D721Med (cell line): ENCODE measurements at places on chromosomes 5 and 9.
A peak's percentile ranks its signal among the peaks of the same experiment; 100 is the strongest.

DNA sequence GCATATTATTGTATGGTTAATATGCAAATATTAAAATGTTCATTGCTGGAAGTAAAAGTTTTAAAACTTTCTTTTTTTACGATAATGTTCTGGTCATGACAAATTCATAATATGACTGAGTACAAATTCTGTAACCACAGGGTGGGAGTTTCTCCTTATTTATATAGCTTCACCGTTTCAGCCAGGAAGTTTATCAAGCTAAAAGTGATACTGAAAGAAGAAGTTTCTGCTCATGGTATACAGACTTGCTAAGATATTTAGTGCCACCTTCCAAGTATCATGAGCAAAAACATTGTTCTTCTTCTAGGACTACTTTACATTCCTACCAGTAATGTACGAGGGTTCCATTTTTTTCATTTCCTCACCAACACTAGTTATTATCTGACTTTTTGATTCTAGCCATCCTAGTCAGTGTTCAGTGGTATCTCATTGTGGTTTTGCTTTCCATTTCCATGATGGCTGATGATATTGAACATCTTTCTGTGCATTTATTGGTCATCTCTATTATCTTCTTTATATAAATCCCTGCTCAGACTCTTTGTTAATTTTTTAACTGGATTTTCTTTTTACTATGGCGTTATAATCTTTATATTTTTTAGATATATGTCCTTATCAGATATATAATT, 94.2 kb upstream of the PRRC1 start:
- DNase-seq, result no peak

- no peak for DNase-seq
Observed at GRCh38 chr5:66518753-66519152, 77.4 kb upstream of the MAST4 start.

GRCh38 chr9:3018691-3019230, 174.9 kb upstream of the PUM3 start:
- DNase-seq, result no peak

DNA sequence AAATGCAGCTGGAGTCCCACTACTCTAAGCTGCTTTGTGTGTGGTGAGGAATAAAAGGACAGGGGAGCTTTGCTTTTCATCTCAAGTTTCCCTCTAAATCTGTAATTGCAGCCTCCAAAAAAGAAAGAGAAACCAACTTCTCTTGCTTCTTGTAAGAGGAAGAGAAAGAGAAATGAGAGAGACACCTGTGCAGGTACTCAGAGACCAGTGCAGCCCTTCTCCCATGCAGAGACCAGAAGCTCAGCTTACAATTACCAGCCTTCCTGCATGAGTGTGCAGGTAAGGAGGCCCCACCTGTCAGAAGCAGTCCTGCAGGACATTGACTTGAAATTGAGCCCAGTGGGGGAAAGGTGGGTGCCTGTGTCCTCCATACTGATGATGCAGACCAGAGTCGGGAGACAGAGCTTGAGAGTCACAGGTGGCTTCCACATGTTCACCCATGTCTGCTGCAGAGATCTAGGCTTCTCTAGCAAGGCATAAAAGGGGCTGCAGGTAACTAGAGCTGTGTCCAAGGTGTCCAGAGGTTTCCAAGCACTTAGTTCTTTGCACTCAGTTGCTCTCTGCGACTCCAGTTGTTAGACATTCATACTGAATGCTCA, 15.3 kb upstream of the MED10 start:
- DNase-seq, result no peak

DNA sequence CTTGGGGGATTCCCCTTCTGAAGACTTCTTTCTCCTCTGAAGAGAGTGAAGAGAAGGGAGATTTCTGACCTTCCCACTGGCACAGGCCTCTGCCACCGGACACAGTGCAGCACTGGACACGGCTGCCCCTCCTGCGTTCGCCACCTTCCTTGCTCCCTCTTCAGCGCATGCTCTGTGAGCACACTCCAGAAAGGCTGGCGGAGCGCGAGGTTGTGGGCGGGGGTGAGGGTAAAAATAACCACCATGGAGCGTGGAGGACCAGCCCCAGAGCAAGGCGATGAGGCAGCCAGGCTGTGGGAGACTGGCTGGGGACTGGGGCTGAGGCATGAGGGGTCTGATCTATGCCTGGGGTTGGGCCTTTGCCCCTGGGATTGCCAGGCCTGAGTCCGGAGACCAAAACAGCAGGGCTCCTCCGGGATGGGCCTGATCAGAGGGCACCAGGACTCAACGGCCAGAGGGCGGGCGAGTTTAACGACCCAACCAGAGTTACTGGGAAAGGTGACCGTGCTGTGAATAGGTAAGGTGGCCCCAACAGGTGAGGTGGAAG, 97.2 kb downstream of the ROR2 start:
- no peak for DNase-seq

DNA sequence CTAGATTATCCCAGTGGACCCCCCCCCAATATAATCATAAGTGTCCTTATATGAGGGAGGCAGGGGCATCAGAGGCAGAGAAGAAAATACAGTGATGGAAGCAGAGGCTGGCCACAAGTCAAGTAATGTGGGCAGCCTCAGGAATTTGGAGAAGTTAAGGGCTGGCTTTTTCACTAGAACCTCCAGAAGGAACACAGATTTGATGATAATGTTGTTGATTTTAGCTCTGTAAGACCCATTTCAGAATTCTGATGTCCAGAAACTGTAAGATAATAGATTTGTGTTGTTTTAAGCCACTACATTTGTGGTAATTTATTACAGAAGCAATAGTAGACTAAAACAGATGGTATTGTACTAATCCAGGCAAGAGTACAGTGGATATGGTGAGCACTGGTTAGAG, 36.3 kb upstream of the LRRTM2 start:
- DNase-seq, result no peak

DNA sequence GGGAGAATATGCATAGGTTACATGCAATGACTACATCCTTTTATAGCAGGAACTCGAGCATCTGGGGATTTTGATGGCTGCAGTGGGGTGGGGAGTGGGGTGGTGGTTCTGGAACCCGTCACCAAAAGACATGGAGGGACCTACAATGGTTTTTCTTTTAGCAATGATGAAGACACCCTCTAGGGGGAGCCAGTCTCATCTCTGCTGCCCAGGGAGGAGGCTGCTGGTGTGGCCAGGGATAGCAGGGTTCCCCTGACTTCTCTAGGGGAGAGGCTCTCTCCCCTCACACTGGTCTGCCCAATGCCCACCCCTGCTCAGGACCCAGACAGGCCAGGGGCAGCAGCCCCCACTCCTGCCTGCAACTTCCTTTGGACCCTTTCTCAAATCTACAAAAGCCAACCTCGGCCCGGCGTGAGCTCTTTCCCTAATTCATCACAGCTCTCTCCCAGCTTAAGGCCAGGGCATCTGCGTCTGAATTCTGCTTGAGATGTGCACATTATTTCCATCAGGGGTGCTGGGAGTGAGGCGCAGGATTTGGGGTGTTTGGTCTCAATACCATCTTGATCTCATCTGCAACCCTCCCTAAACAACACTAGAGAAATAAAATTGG, 73.6 kb upstream of the RETREG1 start:
- peak; percentile 60 for DNase-seq

DNA sequence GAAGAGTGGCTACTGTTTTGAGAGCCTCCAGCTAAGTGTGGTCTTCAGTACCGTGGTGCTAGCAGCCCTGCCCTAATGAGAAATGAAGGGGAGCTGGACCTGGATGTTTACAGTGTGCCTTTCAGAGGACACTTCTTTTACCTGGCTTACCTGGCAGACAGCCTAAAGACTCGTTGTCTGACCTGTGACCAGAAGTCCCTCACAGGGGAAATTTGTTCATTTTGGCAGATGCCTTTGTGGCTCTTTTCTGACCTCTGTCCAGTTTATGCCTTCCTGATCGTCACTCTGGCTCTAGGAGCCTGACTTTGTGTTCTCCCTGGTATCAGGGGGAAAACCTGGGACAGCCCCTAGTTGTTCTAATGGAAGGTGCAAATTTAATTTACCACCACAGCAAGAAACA, 475.1 kb downstream of the DMRTA1 start:
- no peak for DNase-seq

DNA sequence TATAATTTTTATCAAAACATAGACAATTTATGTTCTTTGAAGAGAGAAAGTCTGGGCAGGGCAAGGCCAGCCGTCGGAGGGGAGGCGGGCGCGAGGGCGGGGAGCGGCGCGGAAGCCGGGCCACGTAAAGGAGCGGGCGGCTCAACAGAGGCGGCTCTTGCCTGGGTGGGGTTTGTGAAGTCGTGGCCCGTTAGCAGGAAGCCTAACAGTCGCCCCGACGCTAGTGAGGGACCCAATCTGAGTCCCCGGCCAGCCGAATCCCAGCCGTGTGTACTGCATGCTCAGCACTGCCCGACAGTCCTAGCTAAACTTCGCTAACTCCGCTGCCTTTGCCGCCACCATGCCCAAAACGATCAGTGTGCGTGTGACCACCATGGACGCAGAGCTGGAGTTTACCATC, 1129.2 kb downstream of the CDH9 start:
- DNase-seq, result no peak

GRCh38 chr5:111572561-111572960, 60.2 kb upstream of the STARD4 start:
- no peak for DNase-seq

- no peak for DNase-seq
Observed at GRCh38 chr5:151451626-151452520, 4.5 kb downstream of the SLC36A1 start.

DNA sequence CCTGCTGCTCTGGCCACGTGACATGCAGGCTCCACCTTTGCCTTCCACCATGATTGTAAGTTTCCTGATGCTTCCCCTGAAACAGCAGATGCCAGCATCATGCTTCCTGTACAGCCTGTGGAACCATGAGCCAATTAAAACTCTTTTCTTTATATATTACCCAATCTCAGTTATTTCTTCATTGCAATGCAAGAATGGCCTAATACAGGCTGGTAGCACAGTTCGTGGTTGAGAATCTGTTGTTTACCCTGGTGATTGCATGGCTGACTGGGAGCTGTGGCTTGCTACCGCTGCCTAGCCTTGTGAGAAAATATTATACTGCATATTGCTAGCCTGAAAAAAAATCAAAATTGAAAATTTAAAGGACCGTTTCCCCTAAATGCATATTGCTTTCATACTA, 44.8 kb upstream of the PTPN3 start:
- DNase-seq, result no peak

GRCh38 chr9:94173632-94174031, 85.5 kb upstream of the ZNF169 start:
- DNase-seq, result no peak

DNA sequence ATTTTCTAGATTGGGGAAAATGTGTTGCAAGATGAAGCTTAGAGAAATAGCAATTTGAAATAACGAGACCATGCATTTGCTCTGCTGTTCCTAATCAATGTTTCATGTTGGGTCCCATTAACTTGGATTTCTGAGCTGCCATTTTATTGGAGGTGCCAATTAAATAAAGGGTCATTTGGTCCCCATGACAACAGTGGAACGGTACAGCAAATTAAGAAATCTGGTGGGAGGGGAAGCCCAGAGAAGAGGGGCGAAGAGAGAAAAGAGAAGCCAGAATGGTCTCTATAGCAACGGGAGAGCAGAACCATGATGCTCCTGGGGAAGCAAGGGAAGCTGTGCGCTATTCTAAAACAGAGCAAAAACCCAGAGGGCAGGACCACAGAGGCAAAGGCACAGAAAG, 120.2 kb downstream of the ENTREP1 start:
- DNase-seq, result no peak

GRCh38 chr5:143086908-143087637, 316.4 kb downstream of the NR3C1 start:
- DNase-seq, result no peak

DNA sequence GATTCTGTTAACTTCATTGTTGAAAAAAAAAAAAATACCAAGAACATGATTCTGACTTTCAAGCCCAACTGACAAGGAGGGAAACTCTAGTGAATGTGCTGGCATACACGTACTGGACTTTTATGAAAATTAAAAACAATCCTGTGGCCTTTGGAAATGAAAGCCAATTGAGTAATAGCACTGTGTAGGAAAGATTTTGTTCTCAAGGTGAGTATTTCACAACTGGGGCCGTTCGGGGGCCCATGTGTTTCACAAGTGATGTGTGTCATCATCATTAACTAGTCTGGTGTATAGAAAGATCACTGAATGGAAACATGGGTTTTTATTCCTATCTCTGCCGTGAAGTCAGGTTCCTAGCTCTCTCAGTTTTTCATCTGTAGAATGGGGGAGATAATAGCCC, 605.0 kb upstream of the CLINT1 start:
- DNase-seq, result no peak

DNA sequence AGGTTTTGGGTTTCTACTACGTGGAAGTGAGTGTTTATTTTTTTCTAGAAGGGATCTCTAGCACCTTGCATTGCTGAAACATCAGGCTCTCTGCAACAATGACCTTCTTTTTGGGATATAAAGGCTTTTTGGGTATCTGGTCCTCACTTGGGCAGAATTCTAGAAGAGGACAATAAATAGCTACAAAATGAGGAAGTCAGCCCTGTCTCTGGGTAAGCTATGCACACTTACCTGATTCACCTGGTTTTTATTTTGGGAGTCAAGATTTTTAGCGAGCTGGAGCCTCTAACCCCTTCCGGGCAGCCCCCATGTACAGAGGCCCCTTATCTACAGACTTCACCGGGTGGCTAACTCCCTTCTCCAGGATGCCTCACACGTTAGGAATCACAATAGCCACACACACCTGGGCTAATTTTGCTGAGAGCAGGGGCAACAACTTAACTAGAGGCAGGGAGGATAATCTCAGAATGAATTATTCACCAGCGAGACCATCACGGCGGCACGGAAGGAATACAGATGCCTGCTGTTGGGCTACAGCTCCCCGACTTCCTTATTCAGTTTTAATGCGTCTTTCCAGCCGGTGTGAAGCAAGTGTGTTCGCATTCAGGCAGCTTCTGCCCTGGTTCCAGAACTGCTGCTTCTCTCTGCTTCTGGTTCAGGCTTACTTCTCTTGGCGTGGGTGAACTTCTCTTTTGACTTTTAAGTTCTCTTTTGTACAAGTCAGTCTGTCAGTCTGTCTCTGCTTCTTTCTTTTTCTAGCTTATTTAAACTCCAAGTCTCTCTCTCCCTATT, 341.0 kb upstream of the PANK3 start:
- no peak for DNase-seq

GRCh38 chr5:175712313-175712680, 54.4 kb downstream of the HRH2 start:
- DNase-seq, result no peak

GRCh38 chr5:14587150-14587549, 5.6 kb downstream of the OTULINL start:
- DNase-seq, result no peak

GRCh38 chr5:141476132-141476911, 556 bp downstream of the PCDHGC3 start:
- no peak for DNase-seq

- DNase-seq, result no peak
Observed at GRCh38 chr5:102666164-102666946, 88.8 kb upstream of the PAM start.

- DNase-seq, result no peak
Observed at GRCh38 chr5:5685737-5686136, 263.3 kb downstream of the ICE1 start.

GRCh38 chr9:133998915-133999595, 6.9 kb upstream of the VAV2 start:
- DNase-seq, result no peak

- DNase-seq, result no peak
Observed at GRCh38 chr9:135718616-135719015, 16.6 kb downstream of the KCNT1 start.

GRCh38 chr9:27183701-27184100, 74.7 kb downstream of the TEK start:
- no peak for DNase-seq

GRCh38 chr9:108885643-108886348, 23.7 kb downstream of the ACTL7A start:
- DNase-seq, result no peak
